NCI-H1092 (cell line): ENCODE measurements at places on chromosomes 6 and 20.

DNA sequence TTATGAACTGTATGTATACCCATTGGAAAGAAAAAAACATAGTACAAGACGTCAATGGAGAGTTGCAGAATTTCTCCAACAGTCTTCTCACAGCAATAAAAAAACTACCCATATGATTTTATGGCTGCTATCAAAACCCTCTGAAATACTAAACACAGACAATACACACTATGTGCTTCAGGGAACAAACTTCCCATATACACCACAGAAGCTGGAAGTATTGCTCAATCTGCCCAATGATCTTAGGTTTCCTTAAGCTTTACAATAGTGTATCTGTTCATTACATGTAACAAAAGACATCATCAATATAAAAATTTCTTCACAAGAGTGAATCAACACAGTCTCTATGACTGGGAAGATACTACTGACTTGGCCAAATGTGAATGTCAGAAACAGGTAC, 150.5 kb downstream of the TBC1D32 start:
- DNase-seq, result no peak

DNA sequence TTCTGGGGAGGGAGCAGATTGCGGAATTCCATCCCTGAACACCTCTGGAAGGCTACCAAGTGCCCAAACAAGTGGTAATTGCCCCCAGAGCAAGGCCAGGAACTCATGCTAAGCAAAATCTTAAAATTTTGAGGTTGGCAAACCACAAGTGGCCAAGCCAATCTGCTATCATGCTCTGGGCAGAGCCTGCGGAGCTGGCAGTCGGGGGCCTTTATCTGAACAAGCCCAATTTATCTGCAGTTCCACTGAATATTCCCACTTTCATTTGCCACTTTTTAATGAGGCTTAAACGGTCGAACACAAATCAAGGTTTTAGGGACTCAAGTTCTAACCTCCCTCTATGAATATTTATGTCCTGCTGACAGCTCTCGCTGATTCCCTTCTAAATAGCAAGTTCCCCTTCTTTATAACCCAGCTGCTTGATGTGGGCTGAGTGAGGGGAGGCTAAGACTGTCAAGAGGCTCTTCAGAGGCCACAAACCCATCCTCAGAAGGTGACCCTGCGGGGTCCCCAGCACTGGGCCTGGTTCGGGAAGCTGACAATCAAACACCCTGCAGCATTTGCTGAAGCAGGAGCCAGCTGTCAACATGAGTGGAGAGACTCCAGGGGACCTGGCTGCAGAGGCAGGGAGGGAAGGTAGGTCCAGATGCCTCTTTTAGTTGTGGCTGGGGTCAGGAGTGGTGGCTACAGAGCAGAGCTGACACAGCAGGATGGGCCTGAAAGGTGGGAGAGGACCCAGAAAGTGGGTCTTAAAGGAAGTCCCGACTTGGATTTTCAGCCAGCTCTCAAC, 11.9 kb downstream of the CCDC167 start:
- DNase-seq, result no peak

DNA sequence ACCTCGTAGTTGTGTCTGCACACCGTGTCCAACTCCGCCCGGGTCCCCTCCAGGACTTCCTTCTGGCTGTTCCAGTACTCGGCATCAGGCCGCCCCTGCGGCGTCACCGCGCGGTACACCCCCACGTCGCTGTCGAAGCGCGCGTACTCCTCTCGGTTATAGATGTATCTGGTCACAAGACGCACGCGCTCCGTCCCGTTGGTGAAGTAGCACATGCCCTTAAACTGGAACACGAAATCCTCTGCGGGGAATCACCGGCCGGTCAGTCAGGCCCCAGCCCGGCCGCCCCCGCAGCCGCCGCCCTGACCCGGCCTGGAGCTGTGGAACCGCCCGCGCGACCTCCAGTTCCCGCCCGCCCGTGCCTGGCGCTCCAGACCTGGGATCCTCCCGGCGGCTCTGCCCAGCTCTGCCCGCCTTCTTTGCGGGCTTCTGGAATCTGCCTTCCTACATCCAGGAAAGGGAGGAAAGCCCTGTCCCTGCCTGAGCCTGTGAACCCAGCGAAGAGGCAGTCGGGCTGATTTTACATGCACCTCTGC, 1.6 kb downstream of the HLA-DQB1 start:
- no peak for DNase-seq

- DNase-seq, result no peak
Observed at GRCh38 chr6:6256886-6257285, 63.6 kb downstream of the F13A1 start.
